ENCODE measurements at places on chromosomes 11 and 22.

DNA sequence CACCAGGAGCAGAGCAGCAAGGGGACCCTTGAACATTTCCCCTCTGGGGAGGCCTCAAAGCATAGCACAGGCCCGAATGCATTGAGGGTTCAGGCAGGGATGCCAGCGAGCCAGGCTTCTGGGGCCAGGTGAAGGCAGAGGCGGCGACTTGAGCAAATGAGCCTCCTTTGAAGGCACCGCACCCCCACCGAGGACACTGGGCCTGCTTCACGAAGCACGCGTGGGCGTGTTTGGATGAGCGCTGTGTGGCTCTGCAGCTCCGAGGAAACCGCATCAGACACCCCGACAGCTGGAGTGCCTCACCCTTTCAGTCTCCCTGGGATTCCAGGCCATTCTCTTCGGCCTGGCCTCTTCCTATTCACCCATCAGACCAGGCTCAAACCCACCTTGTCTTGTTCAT is 301.8 kb downstream of the NTM start:
- no peak for DNase-seq

GRCh38 chr11:105799728-105800462 is 190.0 kb downstream of the GRIA4 start:
- peak; percentile 10 for DNase-seq

GRCh38 chr11:10247011-10247410 is 47.0 kb downstream of the SBF2 start:
- DNase-seq = no peak

GRCh38 chr11:120339394-120339890 is 3.2 kb downstream of the ARHGEF12 start:
- DNase-seq = no peak

DNA sequence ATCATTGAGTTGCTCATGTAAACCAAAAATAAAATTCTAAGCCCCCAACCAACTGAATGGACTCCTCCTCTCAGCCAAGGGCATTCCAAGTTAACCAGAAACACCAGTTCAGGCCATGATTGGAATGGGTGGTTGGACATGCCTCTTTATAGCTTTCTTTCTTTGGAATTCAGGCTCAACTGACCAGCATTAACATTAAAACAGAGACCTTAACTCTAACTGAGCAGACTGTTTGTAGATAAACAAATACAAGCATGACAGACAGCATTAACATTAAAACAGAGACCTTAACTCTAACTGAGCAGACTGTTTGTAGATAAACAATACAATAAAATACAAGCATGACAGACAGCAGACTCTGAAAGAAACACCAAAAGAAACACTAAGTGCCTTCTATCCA is 278.2 kb downstream of the DLG2 start:
- no peak for DNase-seq

GRCh38 chr11:12085371-12086251 is 24.8 kb upstream of the MICAL2 start:
- DNase-seq = no peak

GRCh38 chr22:19805821-19806212 is 45.2 kb downstream of the TBX1 start:
- DNase-seq = no peak

DNA sequence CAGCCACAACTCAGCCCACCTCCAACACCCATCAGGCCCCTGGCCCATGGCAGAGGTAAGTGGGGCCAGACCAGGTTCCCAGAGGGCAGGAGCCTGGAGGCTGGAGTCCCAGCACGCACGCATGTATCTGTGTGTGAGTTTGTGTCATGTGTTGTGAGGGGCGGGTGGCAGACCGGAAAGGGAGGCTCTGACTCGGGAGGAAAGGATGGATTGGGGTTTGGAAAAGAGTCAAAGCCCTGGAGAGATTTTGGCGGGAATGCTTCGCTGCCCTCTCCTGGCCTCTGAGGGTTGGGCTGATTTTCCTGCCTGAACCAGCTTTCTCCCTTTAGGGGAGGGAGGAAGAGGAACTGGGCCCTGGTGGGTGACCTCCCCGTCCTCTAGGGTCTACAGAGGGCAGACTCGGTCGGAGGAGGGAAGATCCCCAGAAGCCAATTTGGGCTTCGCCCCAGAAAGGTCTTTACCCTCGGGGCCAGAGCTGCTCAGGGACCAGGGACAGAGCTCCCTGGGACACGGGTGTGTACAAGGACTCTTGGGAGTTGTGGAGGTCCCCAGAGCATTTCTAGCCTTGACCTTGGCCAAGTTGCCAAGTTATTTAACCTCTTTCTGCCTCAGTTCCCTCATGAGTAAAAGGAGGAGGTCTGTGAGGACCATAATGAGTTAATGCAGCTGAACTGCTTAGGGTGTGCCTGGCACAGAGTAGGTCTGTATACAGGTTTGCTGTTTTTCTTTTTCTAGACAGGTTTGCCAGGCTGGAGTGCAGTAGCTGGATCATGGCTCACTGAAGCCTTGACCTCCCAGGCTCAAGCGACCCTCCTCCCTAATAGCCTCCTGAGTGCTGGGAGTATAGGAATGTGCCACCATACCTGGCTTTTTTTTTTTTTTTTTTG is 6.9 kb downstream of the C11orf68 start:
- peak; percentile 72 for DNase-seq

GRCh38 chr22:40352763-40353162 is 6.5 kb downstream of the ADSL start:
- no peak for DNase-seq

- no peak for DNase-seq
Measured at GRCh38 chr11:122656631-122657101, 1.1 kb downstream of the UBASH3B start.
